Kidney tubule cell (primary cell): ENCODE measurements at places on chromosomes 2 and 18.

DNA sequence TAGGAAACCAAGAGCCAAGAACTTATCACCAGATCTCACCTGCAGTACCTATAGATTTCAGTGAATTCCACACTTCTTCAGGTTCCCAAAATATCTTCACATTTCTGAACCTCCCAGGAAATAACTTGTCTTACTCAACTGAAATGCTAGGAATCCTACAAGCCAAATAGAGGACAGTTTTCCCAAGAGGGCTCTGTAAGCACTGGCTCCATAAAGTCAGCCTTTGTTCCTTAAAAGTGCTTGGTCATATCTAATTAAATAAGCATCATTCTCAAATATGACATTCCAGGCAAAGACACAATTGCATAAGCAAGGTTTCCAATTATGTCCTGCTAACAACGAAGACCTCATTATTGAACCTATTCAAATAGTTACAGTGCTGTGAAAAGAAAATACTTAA, 154.6 kb upstream of the MGAT5 start:
- DNase-seq, result no peak

DNA sequence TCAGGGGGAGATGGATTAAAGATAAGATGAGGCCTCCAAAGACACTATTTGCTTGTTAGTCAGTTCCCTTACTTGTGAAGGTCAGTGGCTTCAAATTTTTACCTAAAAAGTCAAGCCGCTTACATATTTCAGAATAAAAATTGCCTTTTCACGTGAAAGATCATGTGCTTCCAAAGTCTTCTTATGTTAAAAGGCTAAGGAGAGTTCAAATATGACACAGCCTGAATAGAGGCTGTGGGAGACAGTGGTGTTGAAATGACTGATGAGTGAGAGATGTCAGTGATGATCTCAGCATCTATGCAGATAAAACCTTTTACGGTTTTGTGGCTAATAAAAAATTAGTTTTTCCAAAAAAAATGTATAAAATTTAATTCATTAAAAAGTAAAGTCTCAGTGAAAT, 40.5 kb downstream of the UPP2 start:
- no peak for DNase-seq

- no peak for DNase-seq
Observed at GRCh38 chr2:120701499-120701898, 34.2 kb upstream of the GLI2 start.

- no peak for DNase-seq
Observed at GRCh38 chr2:174300114-174300513, 34.6 kb upstream of the SP9 start.

- no peak for DNase-seq
Observed at GRCh38 chr18:23144640-23145039, 9.4 kb downstream of the CABLES1 start.

DNA sequence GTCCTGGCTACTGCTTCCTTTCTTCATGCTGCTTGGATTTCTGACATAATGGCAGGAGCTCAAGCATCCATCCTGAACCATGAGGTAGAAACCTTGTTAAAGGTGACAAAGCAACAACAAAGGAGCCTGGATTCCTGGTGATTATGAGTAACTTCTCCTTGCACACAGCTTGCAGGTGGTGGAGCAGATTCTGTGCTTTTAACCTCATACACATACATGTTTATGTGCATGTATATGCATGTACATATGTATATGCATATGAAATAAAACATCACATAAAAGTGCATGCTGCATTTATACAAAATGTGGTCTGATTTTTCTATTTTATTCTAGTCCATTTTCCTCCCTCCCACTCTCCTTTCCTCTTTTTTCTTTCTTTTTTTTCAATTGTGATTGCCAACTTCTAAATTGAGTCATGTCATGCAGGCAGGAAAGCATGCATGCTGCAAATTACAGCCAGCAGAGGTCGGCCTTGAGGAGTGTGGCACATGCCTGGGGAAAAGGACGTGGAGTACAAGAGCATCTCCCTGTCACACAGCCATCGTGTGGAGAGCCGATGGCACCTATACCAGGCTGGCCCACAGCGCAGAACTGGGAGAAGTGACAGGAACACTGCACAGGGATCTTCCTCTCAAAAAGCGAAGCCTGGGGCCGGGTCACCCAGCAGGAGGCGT, 17.9 kb downstream of the LCT start:
- peak; percentile 22 for DNase-seq

DNA sequence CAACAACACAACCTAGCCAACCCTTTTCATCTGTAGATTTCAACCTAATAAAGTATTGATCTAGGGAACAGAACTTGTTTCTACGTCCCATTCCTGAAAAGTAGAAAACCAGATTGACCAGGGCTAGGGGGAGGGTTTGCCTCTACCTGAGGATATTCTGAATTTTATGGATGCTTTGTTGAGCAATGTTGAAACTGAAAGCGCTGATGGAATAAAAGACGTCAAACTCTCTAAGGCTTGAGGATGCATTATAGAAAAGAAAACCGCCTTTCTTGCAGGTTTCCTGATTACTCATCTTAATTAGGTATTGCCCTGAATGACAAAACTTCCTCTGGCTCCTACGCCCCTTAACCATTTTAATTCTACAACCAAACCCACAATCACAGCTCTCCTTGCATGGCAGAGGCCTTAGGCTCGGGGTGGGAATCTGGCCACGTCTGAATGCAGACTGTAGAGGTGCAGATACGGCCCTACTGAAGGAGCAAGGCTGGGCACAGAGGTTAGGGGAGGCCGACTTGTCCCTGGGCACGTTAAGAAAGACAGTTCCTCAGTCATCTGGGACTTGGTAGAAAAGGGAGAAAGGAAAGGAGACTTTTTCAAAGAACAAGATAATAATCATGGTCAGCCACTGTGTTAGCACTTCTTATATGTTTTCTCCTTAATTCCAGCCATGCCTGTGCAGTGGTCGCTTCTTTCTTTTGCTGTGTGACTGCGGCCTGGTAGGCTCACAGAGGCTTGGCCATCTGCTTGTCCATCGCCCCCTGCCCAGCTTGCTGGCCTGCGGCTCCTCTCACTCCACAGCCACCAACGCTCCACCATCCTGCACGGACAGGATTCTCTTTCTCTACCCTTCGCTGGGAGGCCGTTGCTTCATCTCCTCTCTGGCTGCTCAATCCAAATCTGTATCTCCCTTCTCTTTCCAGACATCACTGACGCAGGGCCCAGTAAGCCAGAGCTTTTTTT, 209.5 kb downstream of the VAPA start:
- no peak for DNase-seq

DNA sequence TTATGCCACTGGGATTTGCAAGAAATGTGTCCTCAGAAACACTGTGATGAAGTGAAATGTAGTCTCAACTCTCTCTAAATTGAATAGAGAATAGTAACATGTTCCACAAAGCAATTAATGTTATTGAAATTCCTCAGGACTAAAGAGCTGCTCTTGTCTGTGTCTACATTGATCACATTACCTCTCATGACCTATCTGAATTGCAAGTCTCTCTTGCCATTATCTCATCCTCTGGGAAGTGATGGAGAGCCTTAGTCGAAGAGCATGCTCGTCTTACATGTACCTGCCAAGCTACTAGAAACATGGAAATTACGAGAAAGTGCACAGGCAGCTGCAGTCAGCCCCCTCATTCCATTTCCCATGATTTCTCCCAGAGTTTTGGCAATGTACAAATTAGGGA, 561.1 kb upstream of the ZNF804A start:
- no peak for DNase-seq

- DNase-seq, result no peak
Observed at GRCh38 chr2:186822323-186822722, 26.6 kb downstream of the ZSWIM2 start.

DNA sequence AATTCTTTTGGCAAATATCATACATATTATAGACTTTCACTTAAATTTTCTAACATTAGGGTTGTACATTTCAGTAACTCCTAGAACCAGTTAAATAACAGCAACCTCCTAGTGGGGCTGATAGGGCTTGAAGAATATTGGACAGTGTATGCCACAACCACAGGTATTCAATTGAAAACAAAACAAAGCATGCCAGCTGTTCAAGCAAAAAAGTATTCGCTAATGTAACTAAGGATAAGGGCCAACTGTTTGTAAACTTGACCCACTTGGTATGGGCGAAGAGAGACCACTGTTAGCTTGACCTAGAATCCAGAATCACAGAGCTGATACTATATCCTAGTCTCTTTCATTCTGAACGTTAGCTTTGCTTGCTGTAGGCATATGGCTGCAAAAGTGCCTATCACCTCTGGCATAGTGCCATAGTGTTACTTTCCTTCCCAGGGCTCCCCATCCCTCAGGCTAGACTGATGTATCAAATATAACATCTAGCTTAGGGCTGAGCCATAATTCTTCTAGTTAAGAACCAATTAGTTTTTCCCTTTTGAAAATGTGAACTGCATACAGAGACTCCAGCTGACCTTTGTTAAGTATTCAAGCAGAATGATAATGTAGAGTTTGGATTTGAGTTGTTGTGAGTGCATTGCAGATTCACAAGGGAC, 458.8 kb upstream of the NRXN1 start:
- no peak for DNase-seq

DNA sequence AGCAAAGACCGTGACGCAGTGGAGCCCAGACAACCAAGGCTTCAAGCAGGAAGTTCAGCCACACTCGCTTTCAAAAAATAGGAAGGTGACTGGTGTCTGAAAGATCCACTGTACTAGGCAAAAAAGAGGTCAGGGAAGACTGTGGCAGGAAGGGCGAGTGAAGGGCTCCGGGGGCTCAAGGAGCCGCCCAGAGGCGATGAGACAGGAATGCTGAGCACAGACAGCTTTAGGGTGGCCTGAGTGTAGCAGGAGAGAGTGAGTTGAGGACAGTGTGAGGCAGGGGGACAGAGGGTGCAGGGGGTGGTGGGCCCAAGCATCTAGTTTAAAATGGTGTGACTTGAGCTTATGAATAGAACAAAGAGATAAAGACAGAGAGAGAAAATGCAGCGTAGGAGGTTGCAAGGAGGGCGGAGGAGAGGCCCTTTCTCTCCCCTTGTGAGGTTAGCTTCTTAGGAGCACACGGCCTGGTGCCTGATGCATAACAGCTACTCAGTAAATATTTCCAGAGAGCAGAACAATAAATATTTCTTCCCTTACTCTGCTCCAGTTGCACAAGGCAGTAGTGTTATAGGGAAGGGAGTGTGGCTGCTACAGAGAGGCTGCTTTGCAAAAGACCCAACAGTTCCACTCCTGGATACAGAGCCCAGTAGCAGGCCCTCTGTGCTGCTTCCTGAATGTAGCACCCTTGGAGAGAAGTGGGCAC, 789.7 kb upstream of the RAB6C start:
- DNase-seq, result no peak

- DNase-seq, result peak; percentile 64
Observed at GRCh38 chr2:18976168-18976961, 382.1 kb downstream of the OSR1 start.

- no peak for DNase-seq
Observed at GRCh38 chr2:4465671-4466070, 762.3 kb downstream of the DCDC2C start.

GRCh38 chr18:65057439-65058083, 693.3 kb upstream of the CDH7 start:
- no peak for DNase-seq

DNA sequence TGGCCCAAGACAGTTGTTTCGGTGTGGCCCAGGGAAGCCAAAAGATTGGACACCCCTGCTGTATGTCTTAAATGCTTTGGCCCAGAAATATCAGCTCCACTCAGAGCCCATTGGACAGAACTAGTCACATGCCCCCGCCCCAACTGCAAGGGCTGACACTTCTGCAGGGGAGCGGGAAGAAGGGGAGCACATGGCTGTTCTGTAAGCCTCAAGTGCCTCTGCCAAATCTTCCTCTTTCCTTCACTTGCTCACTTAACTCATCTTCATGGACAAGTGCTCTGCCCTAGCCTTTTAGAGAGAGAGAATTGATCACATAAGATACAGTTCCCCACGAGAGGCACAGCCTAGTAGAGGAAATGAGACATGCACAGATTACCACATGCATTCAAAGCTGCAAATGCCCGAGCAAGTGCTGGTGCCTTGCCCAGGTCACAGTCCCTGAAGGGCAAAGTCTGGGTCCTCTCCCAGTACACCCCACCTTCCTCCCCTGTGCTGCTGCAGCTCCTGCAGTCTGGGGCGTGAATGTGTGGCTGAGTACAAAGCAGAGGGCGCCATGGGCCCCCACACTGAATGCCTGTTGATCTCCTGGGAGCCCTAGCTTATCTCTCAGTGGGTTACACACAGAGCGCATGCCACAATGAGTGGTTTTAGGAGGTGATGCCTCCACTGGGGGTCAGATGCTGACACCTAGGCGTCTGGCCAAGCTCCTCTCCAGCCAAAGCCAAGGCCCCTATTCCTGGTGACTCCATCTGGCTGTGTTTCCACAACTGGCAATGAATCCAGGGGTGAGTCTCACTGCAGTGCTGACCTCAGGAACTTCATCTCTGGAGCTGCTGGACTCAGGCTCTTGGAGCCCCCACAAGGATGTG, 135.3 kb downstream of the CTIF start:
- no peak for DNase-seq

DNA sequence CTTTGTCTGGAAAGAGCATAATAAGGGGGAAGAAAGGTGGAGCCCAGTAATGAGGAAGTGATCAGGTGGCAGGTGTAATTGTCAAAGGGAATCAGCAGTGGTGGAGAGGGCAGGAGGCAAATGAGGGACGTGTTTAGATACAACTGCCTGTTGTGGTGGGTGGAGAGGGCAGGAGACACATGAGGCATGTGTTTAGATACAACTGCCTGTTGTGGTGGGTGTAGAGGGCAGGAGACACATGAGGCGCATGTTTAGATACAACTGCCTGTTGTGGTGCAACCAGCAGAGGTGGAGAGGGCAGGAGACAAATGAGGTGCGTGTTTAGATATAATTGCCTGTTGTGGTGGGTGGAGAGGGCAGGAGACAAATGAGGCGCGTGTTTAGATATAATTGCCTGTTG, 173.1 kb downstream of the ANKRD30B start:
- no peak for DNase-seq

- DNase-seq, result peak; percentile 25
Observed at GRCh38 chr2:74414881-74415761, 6.3 kb downstream of the C2orf81 start.
